ENCODE measurements at places on chromosomes 11 and 22.

DNA sequence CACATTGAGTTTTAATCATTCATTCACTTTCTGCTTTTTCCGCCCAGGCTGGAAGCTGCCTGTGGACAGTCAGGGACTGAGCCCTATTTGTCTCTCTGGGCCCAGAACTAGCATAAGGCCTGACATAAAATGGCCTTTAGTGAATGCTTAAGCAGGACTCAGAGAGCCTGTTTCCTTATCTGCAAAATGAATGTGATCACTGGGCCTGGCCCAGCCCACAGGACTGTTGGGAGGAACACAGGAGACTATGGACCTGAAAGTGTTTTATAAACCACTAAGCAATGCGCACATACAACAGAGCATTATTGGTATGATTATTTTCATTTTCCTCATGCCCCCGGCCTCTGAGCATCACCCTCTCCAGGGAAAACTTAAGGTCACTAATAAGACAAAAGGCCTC lies 3.9 kb upstream of the MYH9 start:
- DNase-seq = no peak

DNA sequence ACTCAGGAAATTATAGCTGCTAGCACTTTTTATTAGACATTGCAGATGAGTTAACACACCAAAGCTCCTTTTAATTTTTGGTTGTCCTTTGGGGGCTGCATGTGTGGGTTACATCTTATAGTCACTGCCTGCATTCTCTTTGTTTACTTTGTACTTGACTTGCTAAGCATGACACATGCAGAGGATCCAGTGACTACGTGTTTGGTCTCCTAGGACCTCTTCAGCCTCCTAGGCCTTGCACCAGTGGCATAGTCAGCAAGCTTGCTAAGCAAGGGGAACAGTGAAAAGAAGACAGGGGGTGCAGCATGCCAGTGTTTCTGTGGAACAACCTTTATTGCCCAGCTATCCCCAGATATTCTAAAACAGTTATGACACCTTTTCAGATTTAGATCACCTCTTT lies 108.2 kb downstream of the PAX6 start:
- no peak for DNase-seq

DNA sequence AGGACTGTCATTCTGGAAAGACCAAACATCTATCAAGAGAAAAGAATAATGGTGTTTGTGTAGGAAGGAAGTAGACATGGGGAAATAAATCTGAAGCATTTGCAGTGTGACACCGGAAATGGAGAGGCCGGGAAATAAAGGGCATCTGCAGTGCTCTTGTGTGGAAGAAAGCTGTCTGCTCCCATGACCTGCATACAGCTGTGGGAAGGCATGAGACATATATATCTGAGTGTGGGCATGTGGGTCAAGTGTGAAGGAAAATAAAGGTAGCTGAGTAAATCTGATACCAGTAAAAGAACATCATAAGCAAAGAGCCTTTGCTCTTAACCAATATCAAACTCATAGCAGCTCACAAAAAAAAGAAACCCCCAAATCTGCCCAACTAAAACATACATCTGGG lies 72.1 kb upstream of the OR5AK2 start:
- DNase-seq = no peak

DNA sequence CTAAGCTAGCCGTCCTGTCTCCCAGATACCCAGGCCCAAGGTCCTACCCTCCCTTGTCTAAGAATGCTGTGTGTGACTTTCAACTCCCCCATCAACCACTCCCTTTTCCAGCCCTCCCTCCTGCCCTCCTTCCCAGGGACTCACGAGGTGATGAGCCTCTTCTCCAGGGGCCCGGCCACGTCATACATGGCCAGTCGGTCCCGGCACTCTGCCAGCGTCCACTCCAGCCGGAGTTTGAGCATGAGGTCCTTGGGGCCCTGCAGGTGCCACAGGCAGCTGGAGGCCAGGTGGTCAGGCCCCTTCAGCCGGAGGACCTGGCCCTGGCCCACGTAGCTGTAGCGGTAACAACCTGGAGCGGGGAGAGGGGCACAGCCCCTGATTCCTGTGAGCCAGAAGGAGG lies 20.1 kb downstream of the TMPRSS6 start:
- no peak for DNase-seq

DNA sequence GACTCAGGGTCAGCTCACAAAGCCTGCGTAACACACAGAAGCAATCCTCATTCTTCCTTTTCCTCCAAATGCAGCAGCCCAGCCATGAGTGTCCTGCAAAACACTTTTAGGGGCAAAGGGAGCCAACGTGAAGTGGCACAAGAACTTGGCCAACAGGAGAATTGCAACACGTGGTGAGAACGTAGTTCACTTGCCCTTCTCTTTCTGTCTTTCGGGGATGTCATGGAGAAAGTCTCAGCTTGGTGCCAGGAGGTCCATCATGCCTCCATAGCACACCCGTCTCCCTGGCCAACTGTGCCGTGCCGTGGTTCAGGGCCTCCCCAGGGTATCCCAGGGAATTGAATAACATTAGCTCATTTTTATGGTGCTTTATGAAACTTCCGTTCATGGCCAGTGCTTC lies 98.5 kb upstream of the ANO1 start:
- DNase-seq = no peak

- no peak for DNase-seq
Observed at GRCh38 chr11:25052844-25053243, 556.0 kb downstream of the LUZP2 start.

GRCh38 chr11:8060146-8060719 lies 20.8 kb upstream of the TUB start:
- DNase-seq = no peak

- no peak for DNase-seq
Observed at GRCh38 chr22:22588485-22589164, 29.6 kb upstream of the PRAME start.

GRCh38 chr11:12045914-12046635 lies 37.6 kb upstream of the DKK3 start:
- no peak for DNase-seq

DNA sequence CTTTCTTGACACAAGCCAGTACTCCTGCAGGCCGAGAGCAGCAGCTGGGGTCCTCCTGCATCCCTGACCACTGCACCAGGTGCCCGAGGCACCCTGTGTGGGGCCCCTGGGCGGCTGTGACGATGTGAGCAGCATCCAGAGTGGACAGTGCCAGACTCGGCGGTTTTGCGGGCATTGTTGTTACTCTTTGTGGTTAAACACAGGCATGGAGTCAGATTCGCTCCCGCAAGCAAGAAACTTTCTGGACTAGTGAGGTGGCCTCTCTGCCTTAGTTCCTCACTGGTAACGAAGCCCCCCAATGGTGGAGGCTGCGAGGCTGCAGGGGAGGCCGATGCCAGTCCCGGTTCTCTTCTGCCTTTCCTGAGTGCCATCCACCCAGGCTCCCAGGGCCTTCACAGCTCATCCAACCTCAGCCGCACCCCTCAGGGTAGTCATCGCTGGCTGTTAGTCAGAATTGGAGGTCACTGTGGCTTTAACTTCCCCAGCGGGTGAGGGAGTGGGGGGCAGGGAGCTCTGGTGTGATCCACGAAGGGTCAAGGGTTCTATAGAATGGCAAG lies 3.7 kb upstream of the CLDN5 start:
- DNase-seq = no peak

DNA sequence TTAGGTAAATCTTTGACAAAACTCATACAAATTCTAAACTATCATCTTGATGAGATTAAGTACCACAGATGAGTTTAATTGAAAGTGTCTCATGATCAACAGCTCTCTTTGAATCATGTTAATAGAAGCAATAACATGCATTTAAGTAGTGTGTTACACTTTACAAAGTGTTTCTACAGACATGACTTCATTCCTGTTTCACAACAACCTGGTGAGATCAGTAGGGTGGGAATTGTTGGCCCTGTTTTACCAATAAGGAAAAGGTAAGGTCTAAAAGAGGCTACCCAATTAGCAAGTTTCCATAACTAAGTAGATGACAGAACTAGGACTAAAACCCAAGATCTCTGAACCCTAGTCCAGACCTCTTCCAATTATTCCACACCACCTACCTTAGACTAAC lies 12.7 kb upstream of the PRSS23 start:
- no peak for DNase-seq

GRCh38 chr22:45999379-45999971 lies 22.5 kb upstream of the WNT7B start:
- DNase-seq = no peak

DNA sequence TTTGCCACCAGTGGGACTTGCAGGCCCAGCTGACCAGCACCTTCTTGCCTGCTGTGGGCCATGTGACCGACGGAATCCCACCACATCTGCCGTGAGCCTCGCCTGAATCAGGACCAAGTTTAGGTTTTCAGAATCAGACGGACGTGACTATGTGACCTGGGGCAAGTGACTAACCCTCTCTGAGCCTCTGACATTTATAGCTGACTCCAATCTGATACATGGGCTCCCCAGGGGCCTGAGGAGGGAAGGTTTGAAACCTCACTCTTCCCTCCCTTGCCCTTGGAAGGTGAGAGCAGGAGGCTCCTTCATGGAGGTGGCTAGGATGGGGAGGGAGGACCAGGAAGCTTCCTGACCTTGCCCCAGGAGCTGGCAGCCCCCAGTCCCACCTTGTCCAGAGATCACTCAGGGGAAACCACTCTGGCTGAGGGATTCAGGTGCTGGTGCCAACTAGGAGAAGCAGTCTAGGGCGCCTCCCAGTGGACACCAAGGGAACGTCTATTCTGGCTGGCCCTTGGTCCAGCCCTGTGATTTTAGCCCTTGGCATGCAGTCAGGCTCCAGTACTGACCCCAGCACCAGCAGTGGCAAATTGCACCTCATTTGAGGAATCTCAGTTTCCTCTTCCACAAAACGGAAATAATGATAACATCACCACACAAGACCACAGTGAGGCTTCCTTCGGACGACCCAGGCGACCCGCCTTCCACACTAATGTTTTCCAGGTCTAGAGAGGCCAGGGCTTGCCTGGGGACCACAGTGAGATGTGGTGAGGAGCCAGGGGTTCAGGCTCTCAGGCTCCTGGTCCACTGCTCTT lies 47.2 kb upstream of the SYT7 start:
- no peak for DNase-seq

DNA sequence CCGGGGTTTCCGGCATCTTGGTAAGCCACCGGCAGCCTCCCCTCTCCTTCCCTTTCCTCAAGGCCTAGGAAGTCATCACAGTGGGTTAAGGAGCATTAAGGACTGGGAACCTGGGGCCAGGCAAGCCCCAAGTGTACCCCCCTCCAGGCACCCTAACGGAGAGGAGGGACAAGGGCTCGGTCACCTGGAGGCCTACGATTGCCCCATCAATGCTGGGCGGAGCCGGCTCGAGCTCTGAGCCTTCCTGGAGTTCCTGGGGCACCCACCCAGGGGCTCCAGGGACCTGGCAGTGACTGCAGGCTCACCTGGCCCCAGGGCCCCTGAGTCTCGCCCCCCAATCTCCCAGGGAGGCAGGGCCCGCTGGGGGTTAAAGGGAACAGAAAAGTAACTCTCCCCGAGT lies 34.5 kb upstream of the EIF3D start:
- DNase-seq = no peak

DNA sequence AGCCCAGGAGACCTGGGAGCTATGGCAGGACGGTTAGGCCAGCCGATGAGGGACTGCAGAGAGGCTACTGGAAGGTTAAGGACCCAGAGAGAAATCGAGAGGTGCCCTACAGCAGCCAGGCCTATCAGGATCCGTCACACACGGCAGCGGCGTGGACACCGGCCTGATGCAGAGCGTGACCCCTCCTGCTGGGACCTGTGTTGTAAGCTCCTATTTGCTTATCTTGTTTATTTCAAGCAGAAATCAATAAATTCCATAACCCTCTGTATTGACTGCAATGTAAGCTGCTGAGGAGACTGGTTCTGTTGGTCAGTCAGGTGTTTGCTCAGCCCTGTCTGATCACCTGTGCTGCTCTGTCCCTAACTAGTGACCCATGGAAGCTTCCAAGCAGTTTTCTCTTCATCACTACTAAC lies 39.9 kb downstream of the PPP2R1B start:
- no peak for DNase-seq

DNA sequence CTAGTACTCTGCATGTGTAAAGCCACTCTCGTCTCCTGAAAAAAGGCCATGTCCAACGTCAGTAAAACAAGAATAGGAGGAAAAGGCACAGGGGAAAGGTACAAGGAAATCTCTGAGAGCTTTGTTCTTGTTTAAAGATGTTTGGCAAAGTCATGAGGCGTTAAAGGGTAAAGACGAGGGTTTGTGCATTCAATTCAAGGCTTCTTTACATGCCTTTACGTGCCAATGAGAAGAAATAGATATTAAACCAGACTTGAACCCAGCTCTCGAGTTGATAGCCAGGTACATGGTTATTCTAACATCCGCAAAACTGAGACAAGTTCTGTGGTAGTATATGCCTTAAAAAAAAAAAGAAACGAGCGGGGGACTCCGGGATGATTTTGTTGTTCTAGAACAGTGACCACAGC lies 704 bp upstream of the CFL1 start:
- DNase-seq = no peak

GRCh38 chr22:41330169-41330568 lies 28.8 kb downstream of the ZC3H7B start:
- DNase-seq = no peak

DNA sequence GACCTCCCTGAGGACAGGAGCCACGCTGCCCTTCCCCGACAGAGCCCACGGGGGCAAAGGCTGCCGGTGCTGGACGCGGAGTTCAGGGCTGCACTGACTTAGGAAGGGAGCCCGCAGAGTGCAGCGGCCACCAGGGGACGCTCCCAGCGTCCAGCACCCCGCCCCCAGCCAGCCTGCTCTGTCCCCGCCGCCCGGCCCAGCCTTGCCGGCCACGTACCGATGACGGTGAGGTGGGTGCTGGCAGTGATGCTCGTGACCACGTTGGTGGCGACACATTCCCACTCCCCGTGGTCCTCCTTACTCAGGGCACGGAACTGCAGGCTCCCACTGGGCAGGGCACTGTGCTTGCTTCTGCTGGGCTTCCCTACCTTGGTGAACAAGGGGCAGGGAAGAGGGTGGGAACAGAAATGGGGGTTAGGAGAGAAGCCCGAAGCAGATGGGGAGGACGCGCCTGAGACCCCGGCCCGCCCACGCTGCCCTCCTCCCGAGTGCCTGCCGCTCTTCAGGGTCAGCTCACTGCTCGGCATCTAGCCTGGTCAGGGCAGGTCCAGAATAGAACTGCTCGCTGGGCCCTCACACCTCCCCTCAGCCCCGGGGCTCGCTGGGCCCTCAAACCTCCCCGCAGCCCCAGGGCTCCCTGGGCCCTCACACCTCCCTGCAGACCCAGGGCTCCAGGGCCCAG lies 25.9 kb downstream of the IGSF9B start:
- no peak for DNase-seq

DNA sequence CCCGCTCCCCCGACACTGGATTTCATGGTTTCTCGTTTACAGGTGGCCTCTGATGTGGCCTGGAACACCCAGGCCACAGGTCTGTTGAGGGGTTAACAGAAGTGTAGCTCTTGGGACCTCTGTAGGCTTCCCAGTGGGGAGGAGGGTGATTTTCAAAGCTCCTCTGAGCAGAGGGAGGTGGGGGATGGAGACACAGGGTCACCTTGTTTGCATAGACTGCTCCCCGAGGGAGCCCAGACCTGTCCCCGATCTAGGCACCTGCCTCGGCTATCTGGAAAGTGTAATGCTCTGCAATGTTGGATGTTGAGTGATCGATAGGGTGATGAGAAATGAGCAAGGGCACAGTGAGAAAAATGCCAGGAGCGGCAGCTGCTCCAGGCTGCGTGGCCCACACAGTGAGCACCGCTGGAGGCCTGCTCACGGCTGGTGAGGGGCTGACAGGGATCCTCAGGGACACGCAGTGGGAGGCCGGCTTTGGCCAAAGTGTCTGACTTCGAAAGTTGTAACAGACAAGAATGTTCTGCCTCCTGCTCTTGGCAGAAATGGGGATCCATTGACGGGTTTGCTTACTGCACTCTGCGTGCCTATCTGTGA lies 594.1 kb downstream of the BRD1 start:
- DNase-seq = no peak

Measured in SW 1271 (cell line).